Activated CD8-positive, alpha-beta memory T cell treated with anti-CD3 and anti-CD28 coated beads for 4 hours (primary cell): ENCODE measurements at places on chromosomes 6 and 20.

DNA sequence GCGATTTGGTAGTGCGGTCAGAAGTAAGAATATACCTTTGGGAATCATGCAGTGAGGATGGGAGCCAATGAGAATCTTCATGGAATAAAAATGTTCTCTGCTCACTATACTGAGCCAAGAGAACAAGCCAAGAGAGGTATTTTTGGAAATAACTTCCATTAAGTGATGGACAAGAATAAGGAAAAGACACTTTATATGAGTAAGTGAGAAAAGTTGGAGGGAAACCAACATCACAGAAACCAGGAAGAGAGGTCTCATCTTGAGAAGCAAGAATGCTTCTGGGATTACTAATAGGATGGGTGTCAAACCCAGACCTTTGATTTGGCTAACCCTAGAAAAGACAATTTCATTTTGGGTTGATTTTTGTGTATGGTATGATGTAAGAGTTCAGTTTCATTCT is 181.2 kb upstream of the JAG1 start:
- no peak for DNase-seq

DNA sequence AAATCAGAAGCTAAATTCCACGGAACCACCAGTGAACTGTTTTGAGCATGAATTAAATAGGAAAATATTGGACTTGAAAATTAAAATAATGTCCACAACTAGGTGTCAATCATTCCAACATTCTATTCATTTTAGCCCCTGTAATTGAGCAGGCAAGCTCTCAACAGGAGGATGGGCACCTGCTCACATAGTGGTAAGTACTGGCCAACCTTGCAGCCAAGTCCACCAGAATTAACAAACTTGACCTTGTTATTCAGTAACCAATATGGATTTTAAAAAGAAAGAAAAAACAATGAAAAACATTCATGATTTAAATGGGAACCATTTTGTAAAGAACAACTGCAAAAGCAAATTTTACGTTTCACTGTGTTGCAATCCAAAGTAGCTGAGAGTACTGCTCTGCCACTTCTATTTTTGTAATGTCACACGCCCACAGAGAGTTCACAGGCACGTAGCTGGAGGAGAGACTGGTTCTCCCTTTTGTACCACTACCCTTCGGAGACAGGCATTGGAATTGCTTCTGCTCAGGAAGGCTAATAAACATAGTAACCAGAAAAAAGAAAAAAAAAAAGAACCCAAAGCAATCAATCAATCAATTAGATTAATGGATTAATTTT is 75.2 kb upstream of the F13A1 start:
- DNase-seq: no peak

DNA sequence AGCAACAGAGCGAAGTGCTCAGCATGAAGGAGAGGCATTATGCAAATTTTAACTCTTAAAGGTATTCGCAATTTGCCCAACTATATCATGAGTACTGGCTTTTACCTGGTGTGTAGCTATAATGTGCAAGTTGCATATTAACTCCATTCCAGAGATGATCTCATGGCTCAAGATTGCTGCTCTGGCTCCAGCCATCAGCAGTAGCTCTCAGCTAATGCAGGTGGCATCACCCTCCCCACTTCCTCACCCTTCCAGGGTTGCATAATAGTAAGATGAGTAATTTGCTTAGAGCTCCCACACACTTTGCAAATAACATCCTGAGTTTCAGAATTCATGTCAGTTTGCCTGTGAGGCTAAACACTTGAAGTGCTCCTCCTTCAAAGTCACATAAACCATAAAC is 15.9 kb upstream of the PCSK2 start:
- DNase-seq: no peak

GRCh38 chr6:112562301-112563231 is 215.4 kb downstream of the RFPL4B start:
- no peak for DNase-seq

DNA sequence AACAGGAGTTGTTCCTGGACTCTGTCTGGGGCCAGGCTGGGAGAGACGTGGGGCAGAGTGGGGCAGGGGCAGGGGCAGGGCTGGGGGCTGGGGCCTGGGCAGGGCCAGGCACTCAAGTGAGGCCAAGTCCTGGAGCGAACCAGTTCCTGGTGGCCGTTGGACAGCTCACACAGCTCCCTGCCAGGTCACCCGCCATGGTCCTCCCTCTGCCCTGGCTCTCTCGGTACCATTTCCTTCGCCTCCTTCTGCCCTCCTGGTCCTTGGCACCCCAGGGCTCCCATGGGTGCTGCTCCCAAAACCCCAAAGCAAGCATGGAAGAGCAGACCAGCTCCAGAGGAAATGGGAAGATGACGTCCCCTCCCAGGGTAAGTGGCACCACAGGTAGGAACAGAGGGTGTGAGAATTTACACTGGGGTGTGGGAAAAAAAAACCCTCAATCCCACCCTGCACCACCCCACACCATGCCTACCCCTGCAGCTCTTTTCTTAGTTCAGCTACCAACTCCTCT is at the start of gene MCCD1:
Gene MCCD1, plus strand, starts transcription at position 142 of the 508 bp plus-strand sequence. Its CDS starts 53 bp downstream, at position 195.
- DNase-seq: no peak

GRCh38 chr20:47280668-47281067 is 75.8 kb downstream of the ZMYND8 start:
- DNase-seq: no peak

DNA sequence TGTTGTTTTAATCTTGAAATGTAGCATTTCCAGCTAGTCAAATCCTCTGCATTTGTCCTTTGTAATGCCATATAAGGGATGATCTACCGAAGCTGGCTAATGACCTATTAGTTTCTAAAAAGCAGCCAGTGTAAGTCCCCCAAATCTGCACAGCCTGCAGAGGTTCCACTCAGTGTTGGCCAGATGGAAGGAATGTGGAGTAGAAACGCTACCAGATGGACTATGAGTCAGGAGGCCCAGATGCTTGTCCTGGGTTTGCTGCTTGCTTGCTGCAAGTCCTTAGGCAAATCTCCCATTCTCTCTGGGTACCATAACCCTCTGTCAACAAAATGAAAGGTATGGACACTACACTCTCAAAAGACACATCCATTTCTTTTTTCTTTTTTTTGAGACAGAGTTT is 149.8 kb downstream of the BTBD9 start:
- DNase-seq: no peak

DNA sequence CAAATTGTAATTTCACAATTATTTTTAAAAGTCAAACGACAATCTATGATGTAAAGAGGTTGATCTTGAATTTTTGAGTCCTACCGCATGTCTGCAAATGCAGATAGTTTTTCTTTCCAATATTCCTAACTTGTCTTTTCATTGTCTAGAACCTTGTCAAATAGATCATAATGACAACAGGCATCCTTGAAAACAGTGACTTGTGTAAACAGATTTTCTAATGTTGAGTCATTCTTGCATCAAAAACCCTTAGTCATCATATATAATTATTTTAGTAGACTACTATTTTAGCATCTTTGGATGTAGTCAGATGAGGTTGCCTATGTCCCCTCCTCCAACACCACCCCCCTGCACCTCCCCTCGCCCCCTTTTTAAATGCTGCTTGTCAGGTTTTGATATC is 43.8 kb downstream of the BMP6 start:
- DNase-seq: no peak

DNA sequence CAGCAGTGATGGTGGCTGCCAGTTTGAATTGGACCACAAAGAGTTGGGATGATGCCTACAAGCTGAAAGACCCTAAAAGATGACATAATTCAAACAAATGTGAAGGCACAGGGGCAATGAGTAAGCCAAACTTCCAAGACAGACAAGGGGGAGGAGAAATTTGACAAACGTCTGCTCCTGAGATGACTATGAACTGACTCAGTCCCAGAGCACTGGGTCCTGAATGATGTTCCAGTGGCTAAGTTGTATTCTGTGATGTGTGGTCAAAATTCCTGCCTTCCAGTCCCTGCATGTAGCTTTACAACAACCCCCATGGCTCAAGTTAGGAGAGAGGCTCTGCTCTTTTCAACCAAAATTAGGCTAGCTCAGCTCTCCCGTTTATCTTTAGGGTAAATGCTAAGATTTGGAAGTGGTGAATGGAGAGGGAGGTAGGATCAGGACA is 86.1 kb upstream of the SIRPA start:
- DNase-seq: no peak

DNA sequence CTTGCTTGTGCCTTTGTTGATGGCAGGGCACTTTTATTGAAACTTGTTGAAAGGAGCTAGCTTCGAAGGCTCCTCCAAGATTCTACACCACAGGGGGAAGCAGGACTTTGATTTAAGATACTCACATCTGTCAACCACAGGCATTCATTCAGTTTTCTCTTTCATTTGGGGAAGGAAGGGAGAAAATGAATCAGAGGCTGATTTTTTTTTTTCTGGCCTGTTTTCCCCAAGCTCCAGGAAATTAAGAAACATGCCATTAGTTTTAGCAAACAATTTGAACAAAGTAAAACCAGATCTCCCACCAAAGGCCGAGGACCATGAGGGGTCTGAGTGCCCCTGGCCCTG is 8.7 kb upstream of the APCDD1L start:
- no peak for DNase-seq
